ENCODE measurements at places on chromosomes 7 and 10.

DNA sequence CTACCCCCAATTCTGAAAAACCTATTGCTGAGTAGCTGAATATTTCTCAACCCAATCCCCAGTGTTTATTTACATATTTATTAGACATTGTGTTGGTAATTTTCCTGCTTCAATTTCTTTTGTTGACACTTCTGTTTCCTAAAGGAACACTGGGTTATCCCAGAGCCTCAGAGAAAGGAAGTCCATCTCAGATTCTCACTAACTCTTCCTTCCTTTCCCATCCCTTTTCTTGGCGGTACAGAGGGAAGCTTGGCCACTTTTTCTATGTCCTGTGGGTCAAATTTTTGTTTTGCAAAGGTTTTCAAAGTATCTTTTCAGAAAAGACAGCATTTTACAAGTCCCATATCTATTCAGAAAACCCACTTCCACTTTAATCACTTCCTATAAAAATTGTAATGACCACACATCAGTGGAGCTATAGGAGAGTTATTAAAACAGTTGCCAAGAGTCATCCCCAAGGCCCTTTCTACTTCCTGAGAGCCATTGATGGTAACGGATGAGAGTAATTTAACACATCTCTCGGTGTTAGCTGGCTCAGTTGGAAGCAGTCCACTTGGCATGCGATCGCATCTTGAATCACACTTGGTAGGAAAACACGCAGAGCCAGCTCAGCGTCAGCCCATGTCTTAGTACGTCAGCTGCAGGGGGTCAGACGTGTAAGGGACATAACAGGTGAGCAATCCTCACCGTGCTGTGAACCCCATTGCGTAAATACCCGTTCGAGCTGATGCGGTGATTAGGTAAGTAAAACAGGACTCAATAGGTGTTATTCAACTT is 231.1 kb upstream of the ADARB2 start:
- DNase-seq: no peak

DNA sequence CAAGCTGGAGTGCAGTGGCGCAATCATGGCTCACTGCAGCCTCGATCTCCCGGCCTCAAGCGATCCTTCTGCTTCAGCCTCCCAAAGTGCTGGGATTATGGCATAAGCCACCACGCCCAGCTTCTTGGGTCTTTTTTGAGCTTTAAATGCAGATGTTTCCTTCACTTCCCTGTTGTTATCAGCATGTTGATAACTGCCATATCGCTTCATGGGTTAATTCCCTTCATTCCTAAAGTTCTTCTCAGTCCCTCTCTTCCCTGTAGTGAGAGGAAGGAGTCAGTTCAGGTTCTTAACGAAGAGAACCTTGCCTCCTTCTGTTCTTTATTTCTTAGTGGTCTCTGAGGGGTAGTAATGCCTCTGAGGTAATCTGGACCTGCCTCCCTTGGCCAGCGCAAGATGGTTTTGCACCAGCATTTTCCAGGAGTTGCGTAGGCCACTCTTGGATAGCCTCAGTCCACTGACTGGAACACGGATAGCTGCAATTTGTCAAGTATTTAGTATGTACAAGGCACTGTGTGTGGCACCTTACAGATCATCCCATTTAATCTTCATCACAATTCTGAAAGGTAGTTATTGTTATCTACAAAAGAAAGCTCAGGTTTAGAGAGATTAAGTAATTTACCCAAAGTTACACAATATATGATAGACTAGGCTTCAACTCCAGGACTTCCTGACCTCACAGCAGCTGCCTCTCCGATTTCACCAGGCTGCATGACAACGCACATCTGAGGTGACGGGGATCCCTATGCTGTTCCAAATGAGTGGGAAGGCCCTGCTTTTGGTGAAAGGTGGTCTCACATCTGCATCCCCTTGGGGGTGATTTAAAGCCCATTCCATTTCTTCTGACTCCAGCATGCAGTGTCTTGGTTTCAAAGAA is 60.5 kb downstream of the GATA3 start:
- DNase-seq: no peak

GRCh38 chr10:10777279-10777678 is 240.4 kb upstream of the CELF2 start:
- DNase-seq: no peak

- no peak for DNase-seq
These were observed 40.5 kb downstream of the PRSS2 start for GRCh38 chr7:142811154-142811737.

DNA sequence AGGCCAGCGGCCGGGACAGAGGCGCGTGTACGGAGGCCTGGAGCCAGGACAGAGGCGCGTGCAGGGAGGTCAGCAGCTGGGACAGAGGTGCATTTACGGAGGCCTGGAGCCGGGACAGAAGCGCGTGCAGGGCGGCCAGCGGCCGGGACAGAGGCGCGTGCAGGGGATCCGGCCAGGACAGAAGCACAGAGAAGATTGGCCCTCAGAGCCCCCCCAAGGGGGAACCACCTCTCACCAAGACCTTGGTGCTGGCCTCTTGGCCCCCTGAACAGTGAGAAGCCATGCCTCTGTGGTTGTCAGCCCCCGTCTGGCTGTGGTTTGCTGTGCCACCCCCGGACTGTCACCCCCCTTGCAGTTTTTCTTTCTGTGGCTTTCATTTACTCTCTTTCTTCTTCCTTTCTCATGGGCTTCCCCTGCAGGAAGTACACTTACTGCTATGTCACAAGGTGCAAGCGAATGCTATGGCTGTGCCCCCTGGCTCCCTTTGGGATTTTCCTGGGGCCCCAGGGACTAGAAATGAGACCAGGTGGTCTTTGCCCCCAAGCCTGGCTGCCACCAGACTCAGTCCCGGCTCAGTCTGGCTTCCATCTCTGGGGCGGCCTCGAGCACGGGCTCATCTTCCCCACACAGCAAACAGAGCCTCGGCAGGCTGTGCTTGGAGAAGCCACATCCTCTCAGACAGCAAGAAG is 41.1 kb downstream of the INSIG1 start:
- no peak for DNase-seq
